ENCODE measurements at places on chromosomes 2 and 18. TPM values are rescaled to one million over a fixed set of nuclear protein-coding genes. Genes with fewer than 3 reads are reported as not detected.

The PFN4 gene
- 2.3 TPM for total RNA-seq

The RTKN gene
- 56.1 TPM for total RNA-seq

The FSIP2 gene
- not detected for total RNA-seq

The NAT8 gene
- total RNA-seq, result 2.4 TPM

The ACADL gene
- total RNA-seq, result not detected

The RAD51AP2 gene
- not detected for total RNA-seq

The TRIM43 gene
- not detected for total RNA-seq

The CUL3 gene
- 52.9 TPM for total RNA-seq

The REEP1 gene
- total RNA-seq, result 2.0 TPM

Data from SK-MEL-5 (cell line).